ENCODE measurements at places on chromosomes 5 and 9. TPM values are rescaled to one million over a fixed set of nuclear protein-coding genes. Genes with fewer than 3 reads are reported as not detected.

The ST8SIA4 gene
- total RNA-seq, result 1.4 TPM

The RLN1 gene
- not detected for total RNA-seq

The FOXD4L6 gene
- under 0.01 TPM for total RNA-seq

GRCh38 chr5:141512911-141513626, 24.2 kb downstream of the PCDHGC5 start:
- peak overlapping the region; percentile 96 for H3K27ac ChIP-seq
- no peaks in the 10 kb centered on the region for H3K27me3 ChIP-seq
- H3K4me3 ChIP-seq, result peak overlapping the region; percentile 75
- DNase-seq, result peak; percentile 92
- H3K4me1 ChIP-seq, result peaks cover 74% of the 10 kb centered on the region
- peaks cover 22% of the 10 kb centered on the region for H3K36me3 ChIP-seq

- no peaks in the 10 kb centered on the region for H3K27me3 ChIP-seq
- no peak overlapping the region for H3K27ac ChIP-seq
- no peaks in the 10 kb centered on the region for H3K36me3 ChIP-seq
- H3K4me1 ChIP-seq, result peaks cover 38% of the 10 kb centered on the region
- H3K4me3 ChIP-seq, result no peak overlapping the region
Observed at GRCh38 chr5:10700516-10700915, 60.5 kb downstream of the DAP start.

- peaks cover 25% of the 10 kb centered on the region for H3K4me1 ChIP-seq
- H3K36me3 ChIP-seq, result no peaks in the 10 kb centered on the region
- no peak overlapping the region for H3K4me3 ChIP-seq
- H3K27me3 ChIP-seq, result no peaks in the 10 kb centered on the region
Observed at GRCh38 chr9:5587024-5587423, 41.9 kb upstream of the RIC1 start.

DNA sequence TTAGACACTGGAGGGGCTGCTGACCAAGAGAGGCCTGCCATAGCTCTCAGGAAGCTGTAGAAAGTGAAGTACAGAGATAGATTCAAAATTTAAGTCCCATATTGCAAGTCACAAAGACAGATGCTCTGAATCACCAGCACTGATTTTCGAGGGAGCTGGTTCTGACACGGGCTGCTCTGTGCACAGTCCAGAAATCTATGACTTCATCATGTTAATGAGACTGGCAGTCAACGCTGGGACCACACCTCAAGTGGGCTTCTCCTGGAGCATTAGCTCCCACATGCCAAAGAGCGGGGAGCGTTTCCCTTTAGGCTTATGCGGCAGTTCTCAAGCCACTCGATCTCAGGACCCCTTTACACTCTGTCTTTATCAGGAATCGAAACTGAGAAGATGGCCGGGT, 34.2 kb upstream of the FAT2 start:
- no peak overlapping the region for H3K27ac ChIP-seq
- H3K36me3 ChIP-seq, result no peaks in the 10 kb centered on the region
- no peak for DNase-seq

The STX17 gene
- 40.1 TPM for total RNA-seq

The IFT74 gene
- total RNA-seq, result 19.2 TPM

The LMX1B gene
- under 0.01 TPM for total RNA-seq

- H3K27me3 ChIP-seq, result no peaks in the 10 kb centered on the region
- H3K27ac ChIP-seq, result no peak overlapping the region
- no peak overlapping the region for H3K4me3 ChIP-seq
- peak; percentile 15 for DNase-seq
- H3K36me3 ChIP-seq, result no peaks in the 10 kb centered on the region
Observed at GRCh38 chr5:54944364-54944763, 41.0 kb downstream of the ESM1 start.

The AK3 gene
- 48.9 TPM for total RNA-seq

DNA sequence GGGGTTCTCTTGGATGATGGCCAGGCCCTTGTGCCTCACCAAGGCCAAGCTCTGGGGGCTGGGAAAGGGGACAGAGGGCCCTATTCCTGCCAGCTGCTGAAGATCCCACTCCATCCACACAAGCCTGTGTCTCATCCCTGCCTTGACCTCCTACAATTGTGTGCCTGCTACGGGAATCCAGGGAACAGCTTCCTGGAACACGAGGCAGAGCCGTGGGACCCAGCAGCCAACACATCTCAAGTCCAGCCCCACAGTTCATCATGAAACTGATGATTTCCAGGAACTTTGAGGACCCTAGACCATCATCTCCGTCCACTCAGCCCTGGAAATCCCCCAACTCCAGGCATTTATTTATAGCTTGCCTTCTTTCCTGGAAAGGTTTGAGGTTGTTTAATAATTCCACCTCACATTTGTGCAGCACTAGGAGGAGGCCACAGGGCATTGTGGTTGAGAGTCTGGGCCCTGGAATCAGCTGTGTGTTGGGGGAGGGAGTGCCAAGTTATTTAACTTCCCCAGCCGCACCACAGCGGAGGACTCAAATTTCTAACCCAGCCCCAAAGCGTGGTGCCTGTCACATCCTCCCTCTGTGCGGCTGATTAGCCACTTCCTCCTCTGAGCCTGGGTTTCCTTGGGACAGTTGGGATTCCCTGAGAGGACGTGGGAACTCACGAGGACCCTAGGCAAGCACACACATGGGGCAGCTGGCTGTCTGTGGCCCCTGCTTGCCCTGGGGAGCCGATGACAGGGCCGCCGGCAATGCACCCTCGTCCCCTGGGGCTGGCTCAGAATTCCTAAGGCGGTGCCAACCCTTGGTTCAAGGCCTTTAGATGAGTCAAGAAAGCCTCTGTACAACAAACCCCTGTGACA, 58.2 kb upstream of the GGTA1 start:
- H3K27me3 ChIP-seq, result peaks cover 16% of the 10 kb centered on the region
- H3K27ac ChIP-seq, result peak overlapping the region; percentile 72
- DNase-seq, result peak; percentile 94
- H3K4me1 ChIP-seq, result peaks cover 33% of the 10 kb centered on the region
- H3K36me3 ChIP-seq, result no peaks in the 10 kb centered on the region

GRCh38 chr5:116011046-116011445, 21.2 kb upstream of the ARL14EPL start:
- no peak overlapping the region for H3K4me3 ChIP-seq
- H3K27ac ChIP-seq, result no peak overlapping the region
- no peaks in the 10 kb centered on the region for H3K4me1 ChIP-seq
- H3K27me3 ChIP-seq, result no peaks in the 10 kb centered on the region

The FAM193B gene
- 29.2 TPM for total RNA-seq

DNA sequence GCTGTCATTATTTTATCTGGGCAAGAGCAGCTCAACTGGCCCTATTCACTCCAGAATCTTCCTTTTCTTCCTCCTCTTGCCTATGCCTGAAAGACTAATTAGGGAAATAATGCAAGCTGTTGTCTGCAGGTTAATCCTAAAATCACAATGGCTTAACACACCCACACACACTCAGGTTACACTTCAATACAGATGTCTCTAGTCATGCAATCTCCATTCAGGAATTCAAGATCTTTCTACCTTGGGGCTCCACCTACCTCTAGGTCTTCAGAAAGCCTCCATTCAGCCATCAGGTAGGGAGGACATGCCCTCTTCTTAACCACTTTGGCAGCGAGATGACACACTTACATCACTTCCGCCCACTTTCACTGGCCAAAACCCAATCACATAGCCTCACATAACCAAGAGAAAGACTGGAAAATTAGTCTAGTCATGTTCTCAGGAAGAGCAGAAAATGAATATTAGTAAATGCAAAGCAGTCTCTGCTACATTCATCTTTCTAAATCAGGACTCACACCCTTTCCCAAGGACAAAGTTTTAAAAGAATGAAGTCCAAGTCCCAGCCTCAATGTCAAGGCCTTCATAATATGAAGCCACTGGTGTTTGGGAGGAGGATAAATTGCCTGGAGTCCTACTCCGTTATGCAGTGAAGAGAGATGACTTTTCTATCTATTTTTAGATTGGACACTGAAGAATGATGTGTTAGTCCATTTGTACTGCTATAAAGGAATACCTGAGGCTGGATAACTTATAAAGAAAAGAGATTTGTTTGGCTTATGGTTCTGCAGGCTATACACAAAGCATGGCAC, 428.1 kb downstream of the EFNA5 start:
- DNase-seq, result peak; percentile 13
- H3K4me1 ChIP-seq, result no peaks in the 10 kb centered on the region
- no peaks in the 10 kb centered on the region for H3K27me3 ChIP-seq
- no peak overlapping the region for H3K27ac ChIP-seq

DNA sequence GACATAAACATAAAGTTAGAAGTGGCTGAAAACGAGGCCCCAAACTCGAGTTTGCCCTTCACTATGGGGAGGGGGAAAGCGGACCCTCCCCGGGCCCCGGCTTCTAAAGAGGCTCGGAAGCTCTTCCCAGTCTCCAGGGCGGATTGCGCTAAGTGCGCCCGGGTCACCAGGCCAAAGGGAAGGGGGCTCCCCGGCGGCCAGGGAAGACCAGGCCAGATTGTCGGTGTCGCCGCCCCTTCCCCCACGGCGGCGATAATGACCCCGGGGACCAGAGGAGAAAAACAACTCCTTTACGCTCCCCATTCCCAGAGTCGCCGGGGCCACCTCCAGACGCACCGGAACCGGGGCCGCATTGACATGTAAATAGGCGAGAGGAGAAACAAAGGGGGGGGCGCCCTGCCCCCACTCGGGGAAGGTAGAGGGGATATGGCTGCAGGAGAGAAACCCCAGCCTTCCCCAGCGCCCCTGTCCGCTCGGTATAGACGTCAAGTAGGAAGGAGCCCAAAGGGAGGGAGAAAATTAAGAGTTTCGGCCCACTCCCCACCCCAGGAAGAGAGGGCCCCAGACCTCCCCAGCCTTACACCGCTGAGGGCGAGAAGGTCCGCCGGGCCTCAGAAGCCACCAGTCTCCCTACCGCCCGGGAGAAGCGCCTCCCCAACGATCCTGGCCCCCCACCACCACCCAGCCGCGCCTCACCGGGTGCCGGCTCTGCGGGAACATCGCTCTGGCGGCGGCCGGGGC, 1.7 kb downstream of the TLE1 start:
- no peaks in the 10 kb centered on the region for H3K36me3 ChIP-seq
- H3K4me1 ChIP-seq, result peaks cover 20% of the 10 kb centered on the region
- peak; percentile 90 for DNase-seq
- peak overlapping the region; percentile 81 for H3K4me3 ChIP-seq
- H3K27me3 ChIP-seq, result peaks cover 11% of the 10 kb centered on the region
- peak overlapping the region; percentile 21 for H3K27ac ChIP-seq

DNA sequence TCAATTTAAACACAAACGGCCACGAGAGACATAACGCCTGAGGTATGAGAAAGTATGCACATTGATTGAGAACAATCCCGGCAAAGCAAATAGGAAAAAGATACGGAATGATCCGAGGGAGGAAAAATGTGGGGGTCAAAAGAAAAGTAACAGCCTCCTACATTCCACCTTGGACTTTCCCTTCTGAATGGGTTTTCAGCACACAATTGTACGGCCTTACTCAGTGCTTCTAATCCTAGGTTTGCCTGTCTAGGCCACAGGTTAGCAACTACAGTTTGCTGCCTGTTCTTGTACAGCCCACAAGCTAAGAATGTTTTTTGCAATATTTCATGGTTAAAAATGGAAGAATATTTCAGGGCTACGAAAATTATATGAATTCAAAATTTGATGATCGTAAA, 46.2 kb upstream of the RNF20 start:
- no peak overlapping the region for H3K27ac ChIP-seq
- no peaks in the 10 kb centered on the region for H3K36me3 ChIP-seq
- H3K4me1 ChIP-seq, result no peaks in the 10 kb centered on the region
- no peak for DNase-seq
